ENCODE measurements at places on chromosomes 11 and 22.

- DNase-seq, result no peak
Observed at GRCh38 chr22:26900787-26901186, 243.4 kb downstream of the MIAT start.

DNA sequence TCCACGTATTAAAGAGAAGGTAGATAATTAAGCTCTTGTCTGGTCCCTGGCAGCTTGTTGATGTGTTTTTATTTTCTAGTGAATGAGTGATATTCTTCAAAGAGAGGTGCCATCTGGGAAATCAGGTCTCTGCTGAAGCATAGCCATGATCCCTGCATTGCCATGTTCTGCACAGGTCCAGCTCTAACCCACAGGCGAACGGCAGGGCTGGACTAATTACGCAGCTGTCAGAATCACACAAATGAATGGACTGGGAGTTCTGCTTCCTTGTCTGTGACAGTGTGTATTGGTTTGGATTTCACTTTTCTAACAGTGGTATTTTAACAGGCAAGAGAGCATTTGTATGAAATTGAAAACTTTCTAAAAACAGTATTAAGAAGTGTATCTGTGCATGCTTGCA lies 235.6 kb downstream of the FAT3 start:
- DNase-seq, result no peak

DNA sequence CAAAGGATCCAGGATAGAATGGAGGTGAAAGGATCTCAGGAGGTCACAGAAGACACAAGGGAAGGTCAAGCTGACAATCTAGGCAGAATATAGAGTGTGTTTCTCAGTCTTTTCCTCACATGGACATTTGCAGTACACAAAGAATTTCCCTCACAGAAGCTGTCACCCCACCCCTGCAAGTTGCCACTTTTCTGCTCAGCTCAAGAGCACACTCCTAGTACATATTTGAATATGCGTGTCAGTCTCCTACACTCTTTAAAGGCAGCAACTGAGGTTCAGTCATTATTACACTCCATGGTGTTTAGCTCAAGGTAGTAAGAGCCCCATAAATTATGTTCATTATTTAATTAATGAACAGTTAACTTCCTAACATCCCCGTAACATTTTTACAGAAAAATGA lies 59.1 kb downstream of the ETS1 start:
- DNase-seq, result no peak

DNA sequence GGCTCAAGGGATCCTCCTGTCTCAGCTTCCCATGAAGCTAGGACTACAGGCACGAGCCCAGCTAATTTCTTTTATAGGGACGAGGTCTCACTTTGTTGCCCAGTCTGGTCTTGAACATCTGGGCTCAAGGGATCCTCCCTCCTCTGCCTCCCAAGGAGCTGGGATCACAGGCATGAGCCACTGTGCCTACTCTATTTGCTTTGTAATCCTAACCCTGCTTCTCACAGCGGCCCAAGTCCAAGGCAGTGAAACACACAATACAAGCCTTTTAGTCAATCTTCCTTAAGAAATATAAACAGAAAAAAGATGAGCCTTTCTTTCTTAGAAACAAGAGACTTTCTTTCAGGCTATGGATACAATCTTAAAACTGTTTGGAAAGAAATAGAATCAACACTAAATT lies 115.2 kb upstream of the SORL1-AS1 start:
- no peak for DNase-seq

GRCh38 chr22:27318516-27318915 lies 483.0 kb downstream of the MN1 start:
- DNase-seq, result peak; percentile 55

DNA sequence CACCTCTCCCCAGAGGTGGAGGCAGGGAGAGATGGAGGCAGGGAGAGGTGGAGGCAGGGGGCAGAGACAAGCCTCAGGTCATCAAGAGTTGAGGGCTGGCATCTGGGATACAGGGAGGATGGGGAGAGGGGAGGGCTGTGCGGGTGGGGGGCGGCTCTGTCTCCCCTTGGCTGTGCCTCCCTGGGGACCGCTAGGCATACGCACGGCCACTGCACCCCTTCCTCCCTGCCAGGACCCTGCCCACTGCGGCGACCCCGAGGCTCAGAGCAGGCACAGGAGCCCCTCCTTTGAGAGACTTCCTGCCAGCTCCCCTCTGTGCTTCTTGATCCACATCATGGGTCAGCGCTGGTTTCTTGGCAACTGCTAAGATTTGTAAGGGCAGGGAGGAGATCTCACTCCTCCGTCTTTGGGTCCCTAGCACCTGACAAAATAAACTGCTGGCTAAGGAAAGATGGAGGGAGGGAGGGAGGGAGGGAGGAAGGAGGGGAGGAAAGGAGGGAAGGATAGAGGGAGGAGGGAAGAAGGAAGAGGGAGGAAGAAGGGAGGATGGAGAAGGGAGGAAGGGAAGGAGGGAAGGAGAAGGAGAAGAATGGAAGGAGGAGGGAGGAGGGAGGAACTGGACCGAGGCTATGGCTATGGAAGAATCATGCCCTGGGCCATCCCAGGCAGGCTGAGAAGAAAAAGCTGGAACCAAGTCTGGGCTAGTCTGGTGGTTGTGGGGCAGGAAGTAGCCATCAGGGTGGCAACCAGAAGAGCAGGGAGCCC lies 18.5 kb downstream of the PRR33 start:
- peak; percentile 35 for DNase-seq

DNA sequence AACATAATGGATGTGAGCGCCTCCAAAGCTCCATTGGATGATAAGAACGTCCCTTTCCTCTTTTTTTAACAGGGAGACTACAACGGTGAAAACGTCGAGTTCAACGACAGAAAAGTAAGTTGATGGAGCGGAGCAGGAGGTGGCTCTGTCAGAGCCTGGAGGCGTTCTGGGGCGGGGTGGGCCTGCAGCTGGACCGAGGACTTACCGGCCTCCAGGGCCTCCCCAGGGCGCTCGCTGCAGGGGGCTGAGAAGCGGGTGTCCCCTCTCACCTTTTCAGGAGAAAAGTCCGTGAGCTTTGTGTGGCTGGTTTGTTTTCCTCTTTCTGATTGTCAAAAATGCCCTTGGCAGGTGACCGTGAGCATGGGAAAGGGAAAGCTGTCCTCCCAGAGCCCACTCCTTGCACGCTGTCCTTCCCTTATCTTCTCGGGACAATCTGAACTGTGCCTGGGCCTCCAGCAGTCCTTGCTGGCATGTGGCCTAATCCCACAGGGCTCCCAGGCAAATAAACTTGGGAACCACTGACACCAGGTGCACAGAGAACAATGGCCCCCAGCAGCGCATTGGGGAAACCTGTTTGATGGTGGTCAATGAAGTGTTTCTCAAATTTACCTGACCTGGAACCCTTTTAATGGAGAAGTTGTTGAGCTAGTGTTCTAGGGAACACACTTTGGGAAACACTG lies 38.4 kb downstream of the ANO1 start:
- DNase-seq, result no peak

DNA sequence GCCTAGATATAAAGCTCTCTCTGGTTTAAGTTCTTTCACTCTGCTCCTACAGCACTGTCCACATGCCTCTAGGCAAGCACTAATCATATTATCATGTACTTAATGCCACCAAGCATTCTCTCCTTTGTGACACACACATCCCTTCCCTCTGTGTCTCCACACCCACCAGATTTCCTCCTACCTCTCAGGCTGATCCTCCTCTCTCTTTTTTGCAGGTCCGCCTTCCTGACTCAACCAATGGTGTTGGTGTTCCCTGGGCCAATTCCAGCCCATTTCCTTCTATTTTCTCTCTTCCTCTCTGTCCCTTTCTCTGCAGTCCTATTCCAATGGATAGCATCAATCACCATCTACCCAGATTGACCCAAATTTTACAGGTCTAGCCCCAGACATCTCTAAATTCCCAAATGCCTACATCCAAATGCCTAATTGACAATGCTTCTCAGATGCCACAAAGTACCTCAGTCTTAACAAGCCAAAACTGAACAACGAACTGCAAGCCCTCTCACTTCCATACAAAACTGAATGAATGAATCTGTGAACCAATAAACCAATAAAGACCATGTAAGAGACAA lies 504 bp upstream of the ZNF215 start:
- no peak for DNase-seq

Measured in astrocyte of the cerebellum (primary cell).